ENCODE measurements at places on chromosomes 7 and 10.

- no peak for DNase-seq
Observed at GRCh38 chr7:132386201-132386681, 190.0 kb downstream of the PLXNA4 start.

GRCh38 chr7:155733582-155734444 lies 78.5 kb downstream of the SHH start:
- no peak for DNase-seq

DNA sequence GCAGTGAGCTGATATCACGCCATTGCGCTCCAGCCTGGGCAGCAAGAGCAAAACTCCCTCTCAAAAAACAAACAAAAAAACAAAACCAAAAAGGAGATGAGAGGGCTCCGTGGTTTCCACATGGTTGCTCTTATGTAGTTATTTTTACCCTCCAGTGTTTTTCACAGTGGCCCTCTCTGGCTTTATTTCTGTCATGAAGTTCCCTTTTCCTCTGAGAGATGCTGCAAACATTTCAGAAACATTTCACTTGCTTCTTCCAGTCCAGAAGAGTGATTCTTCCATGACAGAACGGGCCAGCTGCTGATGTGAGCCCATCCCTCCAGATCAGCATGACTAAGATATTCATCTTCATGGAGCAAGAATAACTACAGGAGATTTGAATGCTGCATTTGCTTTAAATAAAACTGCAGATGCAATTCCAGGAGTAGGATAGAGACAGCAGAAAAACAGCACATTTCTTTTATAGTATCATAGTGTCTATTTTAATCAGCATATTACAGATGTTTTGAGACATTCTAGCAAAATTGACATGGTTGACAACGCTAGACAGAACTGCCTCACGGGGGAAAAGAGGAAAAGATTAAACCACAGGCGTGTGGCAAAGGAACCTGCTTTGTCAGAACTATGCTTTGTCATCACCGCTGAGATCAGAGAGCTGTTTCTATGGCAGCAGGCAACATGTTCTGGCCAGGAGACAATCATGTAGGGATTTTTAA lies 40.3 kb downstream of the NRCAM start:
- DNase-seq, result peak; percentile 95

- no peak for DNase-seq
Observed at GRCh38 chr7:69129524-69129923, 468.8 kb upstream of the AUTS2 start.

GRCh38 chr10:3340127-3340730 lies 167.6 kb upstream of the PITRM1 start:
- DNase-seq, result no peak

- DNase-seq, result no peak
Observed at GRCh38 chr7:92131764-92132330, 2.4 kb downstream of the CYP51A1 start.

GRCh38 chr10:34298346-34298818 lies 516.7 kb downstream of the PARD3 start:
- no peak for DNase-seq

DNA sequence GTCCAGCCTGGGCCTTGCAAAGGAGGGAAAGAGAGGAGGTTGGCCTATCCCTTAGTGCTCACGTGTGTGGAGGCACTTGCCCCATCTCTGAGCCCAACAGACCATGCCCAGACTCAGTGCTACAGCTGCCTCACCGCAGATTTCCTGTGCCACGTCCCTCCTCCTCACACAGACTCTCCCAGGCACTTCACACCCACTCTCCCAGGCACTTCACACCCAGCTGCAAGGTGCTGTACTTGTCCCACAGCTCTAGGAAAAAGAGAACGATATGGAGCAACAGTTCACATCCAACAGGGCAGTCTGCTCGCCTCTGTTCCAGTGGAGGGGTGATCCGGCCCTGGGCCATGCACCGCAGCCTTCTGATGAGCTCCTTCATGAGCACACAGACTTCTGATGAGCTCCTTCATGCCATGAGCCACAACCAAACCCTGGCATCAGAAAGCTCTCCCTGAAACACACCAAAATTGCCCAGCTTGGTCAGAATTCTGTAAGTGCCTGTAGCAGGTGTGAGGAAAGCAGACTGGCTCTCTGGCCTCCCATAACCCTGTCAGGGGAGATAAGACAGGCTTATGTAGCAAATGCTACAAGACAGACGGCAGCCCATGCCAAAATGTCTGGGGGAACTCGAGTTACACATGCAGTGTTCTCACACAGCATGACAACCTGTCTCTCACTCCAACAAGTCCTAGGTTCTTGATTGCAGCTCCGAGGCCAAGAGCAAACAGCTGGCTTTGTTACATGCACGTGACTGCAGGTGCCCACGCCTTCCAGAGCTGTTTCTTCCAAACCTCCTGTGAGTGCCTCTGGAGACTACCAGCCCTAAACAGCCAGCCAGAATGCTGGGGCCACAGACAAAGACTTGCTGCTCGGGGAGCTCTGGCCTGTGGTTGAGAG lies 348.5 kb downstream of the GRID1 start:
- DNase-seq, result no peak

GRCh38 chr10:129699722-129700340 lies 232.8 kb downstream of the MGMT start:
- no peak for DNase-seq

GRCh38 chr10:130045091-130045652 lies 65.5 kb downstream of the C10orf143 start:
- DNase-seq, result no peak

DNA sequence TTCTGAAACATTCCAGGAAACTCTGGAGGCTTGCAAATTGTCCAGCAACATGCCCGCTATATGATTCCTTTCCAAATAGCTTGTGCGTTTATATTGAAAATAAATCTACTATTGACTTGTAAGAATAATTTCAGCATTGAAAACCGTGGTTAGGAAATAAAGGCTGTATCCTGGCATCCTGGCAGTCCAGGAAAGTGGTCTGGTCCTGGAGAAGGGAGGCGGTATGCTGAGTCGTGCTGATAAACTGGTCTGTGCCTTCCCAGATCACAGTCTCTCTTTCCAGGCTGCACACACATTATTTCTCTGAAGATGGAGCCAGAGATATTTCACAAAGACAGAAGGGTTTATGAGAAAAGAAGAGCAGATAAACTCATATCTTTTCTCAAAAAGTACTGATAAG lies 350.1 kb upstream of the COBL start:
- DNase-seq, result no peak

DNA sequence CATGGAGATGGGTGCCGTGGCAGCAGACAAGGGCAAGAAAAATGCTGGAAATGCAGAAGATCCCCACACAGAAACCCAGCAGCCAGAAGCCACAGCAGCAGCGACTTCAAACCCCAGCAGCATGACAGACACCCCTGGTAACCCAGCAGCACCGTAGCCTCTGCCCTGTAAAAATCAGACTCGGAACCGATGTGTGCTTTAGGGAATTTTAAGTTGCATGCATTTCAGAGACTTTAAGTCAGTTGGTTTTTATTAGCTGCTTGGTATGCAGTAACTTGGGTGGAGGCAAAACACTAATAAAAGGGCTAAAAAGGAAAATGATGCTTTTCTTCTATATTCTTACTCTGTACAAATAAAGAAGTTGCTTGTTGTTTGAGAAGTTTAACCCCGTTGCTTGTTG lies 25.9 kb downstream of the BAG3 start:
- no peak for DNase-seq

GRCh38 chr10:35217455-35217854 lies 90.8 kb downstream of the CREM start:
- DNase-seq, result no peak

DNA sequence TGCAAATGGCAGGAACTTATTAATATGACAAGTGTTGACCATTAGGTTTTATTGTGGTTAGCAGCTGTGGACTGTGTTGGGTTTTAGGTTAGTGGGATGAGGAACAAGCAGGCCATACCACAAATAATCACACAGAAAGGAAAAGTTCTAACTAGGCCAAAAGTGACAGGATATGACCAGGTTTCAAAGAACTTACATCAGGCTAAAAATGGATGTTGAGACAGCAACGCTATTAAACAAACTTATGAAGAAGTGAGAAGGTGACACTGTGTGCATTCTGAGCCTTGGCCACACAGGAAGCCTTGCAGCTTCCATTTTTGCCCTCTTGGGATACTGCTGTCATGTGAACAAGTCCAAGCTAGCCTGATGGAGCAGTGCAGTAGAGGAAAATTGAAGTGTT lies 568.8 kb downstream of the HTR7 start:
- no peak for DNase-seq

DNA sequence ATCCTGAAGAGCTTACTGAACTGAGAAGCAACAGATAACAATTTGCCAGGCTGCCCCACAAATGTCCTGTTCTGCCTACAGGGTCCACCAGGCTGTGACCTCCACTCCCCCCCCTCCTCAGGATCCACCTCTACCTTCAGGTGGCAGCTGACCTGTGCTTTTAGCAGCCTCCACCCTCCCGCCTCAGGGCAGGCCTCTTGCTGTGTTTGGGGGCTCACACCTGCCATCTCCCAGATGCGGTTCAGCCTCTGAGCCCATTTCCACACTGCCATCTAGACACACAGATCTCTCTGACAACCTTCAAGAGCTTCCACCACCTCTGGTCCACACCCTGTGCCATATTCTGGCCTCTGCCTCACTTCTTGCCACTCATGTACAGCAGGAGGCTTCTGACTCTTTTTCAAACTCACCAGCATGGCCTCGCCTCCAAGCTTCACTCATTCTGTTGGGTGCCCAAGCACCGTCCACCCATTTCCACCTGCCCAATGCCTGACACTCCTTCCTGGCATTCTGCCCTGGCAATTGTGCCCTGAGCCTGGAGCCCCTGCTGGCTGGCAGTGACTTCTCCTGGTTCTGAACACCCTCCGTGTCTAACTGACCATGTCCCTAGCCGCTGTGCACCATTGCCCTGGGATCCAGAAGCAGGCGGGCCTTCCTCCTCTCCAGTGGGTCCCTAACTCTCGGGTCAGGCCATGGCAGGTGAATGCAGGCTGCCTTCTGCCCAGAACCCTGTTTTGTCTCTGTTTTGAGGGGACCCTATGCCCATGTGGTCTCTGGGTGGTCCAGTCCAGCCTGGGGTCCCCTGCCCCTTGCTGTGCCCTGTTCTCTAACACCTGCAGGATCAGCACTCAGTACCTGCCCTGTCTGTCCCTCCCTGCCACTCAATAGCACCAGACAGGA lies 18.5 kb downstream of the TMEM72 start:
- DNase-seq, result no peak

- DNase-seq, result no peak
Observed at GRCh38 chr10:110274072-110274627, 30.6 kb downstream of the SMNDC1 start.

All from RPMI8226 (cell line).